Stimulated activated CD4-positive, alpha-beta T cell treated with anti-CD3 and anti-CD28 coated beads, Interleukin-1b, Interleukin-23, amount 100 ng/mL, for 4 hours (primary cell): ENCODE measurements at places on chromosomes 13 and 19.

- no peak for DNase-seq
These were observed 7.4 kb upstream of the CEBPG start for GRCh38 chr19:33366127-33366526.

DNA sequence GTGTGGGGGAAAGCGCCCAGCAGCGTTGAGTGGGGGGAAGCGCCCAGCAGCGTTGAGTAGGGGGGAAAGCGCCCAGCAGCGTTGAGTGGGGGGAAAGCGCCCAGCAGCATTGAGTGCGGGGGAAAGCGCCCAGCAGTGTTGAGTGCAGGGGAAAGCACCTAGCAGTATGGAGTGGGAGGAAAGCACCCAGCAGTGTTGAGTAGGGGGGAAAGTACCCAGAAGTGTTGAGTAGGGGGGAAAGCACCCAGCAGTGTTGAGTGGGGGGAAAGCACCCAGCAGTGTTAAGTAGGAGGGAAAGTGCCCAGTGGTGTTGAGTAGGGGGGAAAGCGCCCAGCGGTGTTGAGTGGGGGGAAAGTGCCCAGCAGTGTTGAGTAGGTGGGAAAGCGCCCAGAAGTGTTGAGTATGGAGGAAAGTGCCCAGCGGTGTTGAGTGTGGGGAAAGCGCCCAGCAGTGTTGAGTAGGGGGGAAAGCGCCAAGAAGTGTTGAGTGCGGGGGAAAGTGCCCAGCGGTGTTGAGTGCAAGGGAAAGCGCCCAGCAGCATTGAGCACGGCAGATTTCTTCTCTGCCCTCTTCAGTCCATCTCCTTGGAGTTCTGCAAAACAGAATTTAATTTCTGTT, 138.4 kb downstream of the ATP11A start:
- no peak for DNase-seq

- DNase-seq = no peak
These were observed 48.2 kb upstream of the CALM3 start for GRCh38 chr19:46552891-46553290.

DNA sequence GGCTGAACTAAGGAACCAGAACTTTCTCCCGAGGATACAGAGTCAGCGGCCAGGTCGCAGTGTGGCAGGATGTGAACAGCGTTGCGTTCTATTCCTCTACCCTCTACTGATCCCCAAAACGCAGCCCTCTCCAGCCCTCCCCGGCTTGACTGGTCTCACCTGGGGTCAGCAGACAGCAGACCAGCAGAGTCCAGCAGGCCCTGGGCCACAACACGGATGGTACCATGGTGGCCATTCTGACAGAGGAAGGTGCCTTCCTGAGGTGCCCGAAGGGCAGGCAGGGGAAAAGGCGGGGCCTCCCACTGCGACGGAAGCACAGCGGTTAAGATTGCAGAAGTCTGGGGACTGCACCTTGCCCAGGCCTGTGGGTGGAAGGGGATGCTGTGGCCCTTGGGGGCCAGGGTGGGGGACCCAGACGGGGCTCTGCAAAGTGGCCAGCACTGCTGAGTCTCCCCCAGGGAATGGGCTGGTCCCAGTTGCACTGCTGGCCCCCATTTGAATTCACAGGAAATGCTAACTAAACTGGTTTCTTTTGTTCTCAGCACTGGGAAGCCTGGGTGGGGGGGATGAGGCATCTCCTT, at the start of gene ICAM3:
Gene ICAM3, minus strand, starts transcription at position 245 of the 581 bp plus-strand sequence. Its CDS starts 10 bp downstream, at position 235.
- peak; percentile 33 for DNase-seq

- DNase-seq = no peak
These were observed 495 bp downstream of the DCLK1 start for GRCh38 chr13:36130552-36131221.

DNA sequence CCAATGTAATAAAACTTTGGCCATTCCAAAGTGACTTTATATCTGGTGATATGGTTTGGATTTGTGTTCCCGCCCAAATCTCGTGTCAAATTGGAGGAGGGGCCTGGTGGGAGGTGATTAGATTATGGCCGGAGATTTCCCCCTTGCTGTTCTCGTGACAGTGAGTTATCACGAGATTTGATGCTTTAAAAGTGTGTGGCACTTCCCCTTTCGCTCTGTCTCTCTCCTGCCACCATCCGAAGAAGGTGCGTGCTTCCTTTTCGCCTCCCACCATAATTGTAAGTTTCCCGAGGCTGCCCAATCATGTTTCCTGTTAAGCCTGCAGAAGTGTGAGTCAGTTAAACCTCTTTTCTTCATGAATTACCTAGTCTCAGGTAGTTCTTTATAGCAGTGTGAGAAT, 9.3 kb upstream of the NALCN start:
- no peak for DNase-seq

DNA sequence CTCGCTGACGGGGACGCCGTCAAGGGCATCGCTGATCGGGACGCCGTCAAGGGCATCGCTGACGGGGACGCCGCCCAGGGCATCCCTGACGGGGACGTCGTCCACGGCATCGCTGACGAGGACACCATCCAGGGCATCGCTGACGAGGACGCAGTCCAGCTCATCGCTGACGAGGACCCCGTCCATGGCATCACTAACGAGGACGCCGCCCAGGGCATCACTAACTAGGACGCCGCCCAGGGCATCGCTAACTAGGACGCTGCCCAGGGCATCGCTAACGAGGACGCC, 945.2 kb downstream of the TUBA3C start:
- DNase-seq = no peak

DNA sequence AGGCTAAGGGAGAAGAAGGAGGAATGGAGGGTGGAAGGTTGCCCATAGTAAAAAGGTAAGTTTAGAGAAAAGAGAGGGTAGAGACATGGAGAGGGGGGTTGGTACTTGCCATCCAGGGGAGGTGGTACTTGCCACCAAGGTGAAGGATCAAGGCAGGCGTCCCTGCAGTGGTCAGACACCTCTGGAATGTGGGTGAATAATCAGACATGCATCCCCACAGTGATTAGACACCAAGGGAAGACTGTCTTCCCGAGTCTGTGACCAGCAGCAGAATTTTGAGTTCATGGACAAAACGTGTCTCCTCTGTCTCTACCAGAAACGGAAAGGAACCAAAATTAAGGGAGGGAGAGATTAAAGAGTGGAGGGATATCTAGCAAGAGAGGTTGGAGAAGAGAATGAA, 27.1 kb upstream of the IGFL1 start:
- no peak for DNase-seq

DNA sequence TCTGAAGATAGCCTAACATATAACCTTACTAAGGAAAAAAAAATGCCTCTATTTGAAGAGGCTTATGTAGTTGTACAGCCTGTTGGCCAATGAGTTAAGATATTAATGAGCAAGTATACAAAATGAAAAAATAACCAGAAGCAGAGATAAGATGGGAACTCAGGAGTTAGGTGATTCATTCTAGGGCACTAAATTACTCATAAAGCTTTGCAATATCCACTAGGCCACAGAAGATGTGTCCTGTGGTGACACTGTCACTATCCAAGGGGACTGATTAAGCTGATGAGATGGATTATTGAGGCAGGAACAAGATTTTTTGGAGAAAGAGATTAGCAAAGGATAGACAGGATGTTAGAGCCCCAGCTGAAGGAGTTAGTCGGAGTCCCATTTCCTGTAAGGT, 99.6 kb downstream of the LIG4 start:
- no peak for DNase-seq

- DNase-seq = no peak
These were observed 57.8 kb downstream of the COG3 start for GRCh38 chr13:45522571-45522970.

GRCh38 chr13:65911546-65912193, 1318.5 kb downstream of the PCDH9 start:
- no peak for DNase-seq

DNA sequence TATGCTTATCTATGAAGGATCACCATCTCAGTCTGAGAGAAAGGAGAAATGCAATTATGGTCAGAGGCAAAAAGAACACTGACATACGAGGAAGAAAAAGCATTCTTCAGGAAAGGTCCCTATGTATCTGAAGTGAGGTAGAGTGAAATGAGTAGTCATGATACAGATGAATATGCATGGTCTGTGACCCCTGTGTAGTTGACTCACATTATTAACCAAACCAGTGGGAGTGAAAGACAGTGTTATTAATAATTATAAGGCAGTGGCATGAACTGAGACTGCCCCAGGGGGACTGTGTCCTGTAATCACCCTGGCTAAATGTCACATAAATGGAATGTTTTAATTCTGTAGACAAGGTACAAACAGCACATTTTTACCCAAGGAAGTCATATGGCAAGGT, 1320.2 kb upstream of the PCDH9 start:
- no peak for DNase-seq

DNA sequence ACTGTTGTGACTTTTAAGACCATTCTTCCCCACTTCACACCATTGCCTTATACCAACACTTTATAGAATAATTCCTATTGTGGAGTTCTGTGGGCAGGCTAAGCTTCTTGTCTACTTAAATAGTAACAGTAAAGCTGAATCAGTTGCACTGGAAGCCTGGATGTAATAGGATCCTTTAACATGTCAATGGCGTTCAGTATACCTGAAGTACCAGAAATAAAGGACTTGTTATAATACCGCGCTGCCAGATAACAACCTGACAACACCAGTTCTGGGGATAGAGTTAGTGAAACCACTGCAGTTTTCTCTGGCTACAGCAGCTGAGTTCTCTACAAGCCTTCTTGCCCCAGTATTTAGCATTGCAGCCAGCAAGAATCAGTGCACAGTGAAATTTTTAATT, 52.0 kb upstream of the TNFRSF19 start:
- no peak for DNase-seq

GRCh38 chr13:30971575-30971974, 39.1 kb downstream of the TEX26 start:
- no peak for DNase-seq

- DNase-seq = no peak
These were observed 135.3 kb upstream of the TMTC4 start for GRCh38 chr13:100809856-100810255.

DNA sequence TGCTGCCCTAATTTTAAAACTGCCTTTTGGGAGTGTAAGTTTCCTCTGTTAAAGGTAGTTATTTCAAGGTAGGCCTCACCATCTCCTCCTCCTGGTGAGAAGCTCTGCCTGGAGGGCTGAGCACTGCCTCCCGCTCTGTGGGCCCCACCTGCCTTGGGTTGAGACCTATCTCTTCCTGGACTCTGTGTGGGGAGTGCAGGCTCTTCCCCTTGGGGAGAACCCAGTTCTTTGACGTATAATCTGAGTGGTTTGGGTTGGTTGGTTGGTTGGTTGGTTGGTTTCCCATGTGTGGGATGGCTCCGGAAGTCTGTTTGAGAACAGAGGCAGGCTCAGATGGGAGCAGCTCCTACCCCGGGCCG, 39.1 kb downstream of the ACTN4 start:
- DNase-seq = no peak

GRCh38 chr13:112750570-112750969, 60.7 kb downstream of the ATP11A start:
- no peak for DNase-seq

GRCh38 chr19:11375143-11375948, 880 bp downstream of the SWSAP1 start:
- peak; percentile 52 for DNase-seq

DNA sequence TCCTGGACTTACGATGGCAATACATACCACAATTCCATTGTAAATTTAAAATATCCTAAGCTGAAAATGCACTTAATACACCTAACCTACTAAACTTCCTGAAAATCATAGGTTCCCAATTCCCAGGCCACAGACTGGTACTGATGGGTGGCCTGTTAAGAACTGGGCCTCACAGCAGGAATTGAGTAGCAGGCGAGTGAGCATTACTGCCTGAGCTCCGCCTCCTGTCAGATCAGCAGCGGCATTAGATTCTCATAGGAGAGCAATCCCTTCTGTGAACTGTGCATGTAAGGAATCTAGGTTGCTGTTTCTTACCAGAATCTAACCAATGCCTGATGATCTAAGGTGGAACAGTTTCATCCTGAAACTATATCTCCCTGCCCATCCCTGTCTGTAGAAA, 1670.2 kb upstream of the PCDH20 start:
- no peak for DNase-seq

DNA sequence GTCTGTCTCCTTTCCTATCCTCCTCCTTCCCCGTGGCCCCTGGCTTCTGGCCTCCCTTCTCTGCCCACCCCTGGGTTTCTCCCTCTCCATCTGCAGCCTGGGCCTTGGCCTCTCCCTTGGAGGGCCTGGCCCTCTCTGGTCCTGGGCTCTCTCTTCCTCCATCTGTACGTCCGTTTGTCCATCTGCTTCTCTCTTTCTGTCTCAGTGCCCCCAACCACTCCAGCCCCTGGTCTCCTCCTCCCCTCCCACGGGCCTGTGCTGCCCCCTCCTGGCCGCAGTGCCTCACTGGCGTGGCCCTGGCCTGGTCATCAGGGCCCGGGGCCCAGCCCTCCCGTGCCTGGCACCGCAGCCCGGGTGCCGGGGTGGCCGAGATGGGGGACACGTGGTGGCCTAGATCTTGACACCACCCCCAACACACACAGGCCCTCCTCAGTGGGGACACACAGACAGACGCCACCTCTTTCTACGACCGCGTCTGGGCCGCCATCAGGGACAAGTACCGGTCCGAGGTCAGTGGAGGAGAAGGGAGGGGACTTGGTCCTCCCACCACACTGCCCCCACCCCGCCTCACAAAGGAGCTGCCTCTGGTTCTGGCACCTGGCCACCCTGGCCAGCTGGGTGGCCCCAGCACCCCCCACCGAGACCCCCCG, 11.3 kb downstream of the PRKCSH start:
- peak; percentile 29 for DNase-seq
